ENCODE measurements at places on chromosomes 5 and 9.

GRCh38 chr9:106883030-106883429 is 20.1 kb downstream of the ZNF462 start:
- no peak for DNase-seq

DNA sequence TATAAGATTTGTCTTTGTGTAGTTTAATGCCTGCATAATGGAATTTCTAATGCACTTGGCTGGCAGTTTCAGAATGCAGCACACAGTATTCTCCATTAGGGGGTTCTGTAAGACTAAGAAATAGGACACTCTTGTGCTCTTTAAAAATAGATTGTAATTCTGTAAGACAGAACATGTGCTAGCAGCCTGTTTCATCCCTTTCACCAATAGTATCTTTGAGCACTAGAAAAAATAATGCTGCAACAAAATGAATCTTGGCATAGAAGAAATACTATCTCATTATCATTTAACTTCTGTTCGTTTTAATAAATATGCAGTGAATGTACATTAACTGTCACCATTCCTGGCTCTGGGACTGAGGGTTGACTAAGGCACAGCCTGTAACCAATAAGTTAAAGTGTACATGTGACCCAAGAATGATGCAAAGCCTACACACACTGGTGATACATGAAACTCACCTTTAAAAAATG is 23.8 kb upstream of the ZNF622 start:
- peak; percentile 62 for DNase-seq

GRCh38 chr9:38088006-38088925 is 19.2 kb upstream of the SHB start:
- peak; percentile 77 for DNase-seq

- DNase-seq: no peak
These were observed 86.5 kb upstream of the ATP10B start for GRCh38 chr5:160938532-160938931.

- no peak for DNase-seq
These were observed 608.6 kb downstream of the SLCO4C1 start for GRCh38 chr5:101687349-101687985.

- DNase-seq: peak; percentile 43
These were observed 54.3 kb downstream of the GRAMD2B start for GRCh38 chr5:126477294-126478117.

DNA sequence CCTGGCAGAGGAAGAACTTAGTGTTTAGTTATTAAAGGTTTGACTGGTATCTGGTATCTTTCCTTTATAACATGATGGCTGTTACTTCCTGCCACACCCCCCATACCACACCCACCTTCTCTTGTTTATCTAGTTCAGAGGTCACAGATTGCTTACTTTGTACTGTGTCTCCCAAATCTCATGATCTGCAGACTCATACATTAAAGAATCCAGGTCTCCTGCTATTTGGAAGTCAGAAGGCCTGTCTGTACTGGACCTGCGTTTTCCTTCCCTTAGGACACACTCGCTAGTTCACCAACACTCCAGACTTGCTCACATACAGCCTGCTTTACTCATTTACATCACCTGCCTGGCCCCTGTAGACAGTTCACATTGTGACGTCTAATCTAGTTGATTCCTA is 39.3 kb downstream of the NUDT12 start:
- no peak for DNase-seq

- no peak for DNase-seq
These were observed 56.1 kb downstream of the PTCH1 start for GRCh38 chr9:95460518-95461164.

- peak; percentile 32 for DNase-seq
These were observed 21.7 kb downstream of the XRCC4 start for GRCh38 chr5:83099001-83099400.

GRCh38 chr9:2934241-2934650 is 90.4 kb upstream of the PUM3 start:
- DNase-seq: no peak

- no peak for DNase-seq
These were observed 9.3 kb downstream of the SLC25A48 start for GRCh38 chr5:135843571-135844337.

DNA sequence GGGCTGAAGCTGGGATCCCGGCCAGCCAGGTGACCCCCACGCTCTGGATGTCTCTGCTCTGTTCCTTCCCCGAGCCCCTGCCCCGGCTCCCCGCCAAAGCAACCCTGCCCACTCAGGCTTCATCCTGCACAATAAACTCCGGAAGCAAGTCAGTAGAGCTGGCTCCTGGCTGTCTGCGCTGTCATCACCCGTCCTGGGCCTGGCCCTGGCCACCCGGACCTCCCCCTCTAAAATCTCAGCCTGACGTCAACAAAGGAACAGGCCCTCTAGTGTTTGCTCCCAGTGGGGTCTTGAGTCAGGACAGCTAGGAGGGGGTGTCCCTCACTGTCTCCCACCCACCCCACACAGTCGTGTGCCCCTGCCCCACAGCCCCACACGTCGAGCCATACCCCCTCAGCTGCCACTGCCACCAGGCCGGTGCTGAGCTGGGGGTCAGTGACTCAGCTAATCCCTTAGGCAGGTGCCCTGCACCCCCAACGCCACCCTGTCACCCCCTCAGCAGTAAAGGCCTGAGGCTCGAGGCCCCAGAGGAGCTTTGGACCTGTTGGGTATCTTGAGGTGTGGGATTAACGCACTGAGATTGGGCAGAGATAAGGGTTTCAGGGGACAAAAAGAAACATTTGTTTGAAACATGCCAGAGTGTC is 1.1 kb upstream of the LCNL1 start:
- DNase-seq: peak; percentile 32

DNA sequence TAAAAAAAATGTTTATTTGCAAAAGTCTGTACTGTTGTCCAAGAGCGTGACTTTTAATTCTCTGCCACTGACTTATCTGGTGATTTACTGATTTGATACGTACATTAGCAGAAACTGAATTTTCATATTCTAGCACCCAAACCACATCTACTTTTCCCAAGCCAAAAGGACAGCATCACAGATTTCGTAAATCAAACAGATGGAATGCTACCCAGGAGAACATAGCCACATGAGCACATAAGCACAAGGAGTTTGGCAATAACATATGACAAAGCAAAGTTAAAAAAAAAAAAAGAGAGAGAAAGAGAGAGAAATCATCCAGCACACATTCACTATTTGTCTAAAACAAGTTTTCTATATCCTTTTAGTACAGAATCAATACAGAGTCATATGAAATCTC is 83.7 kb downstream of the HINT1 start:
- DNase-seq: no peak

DNA sequence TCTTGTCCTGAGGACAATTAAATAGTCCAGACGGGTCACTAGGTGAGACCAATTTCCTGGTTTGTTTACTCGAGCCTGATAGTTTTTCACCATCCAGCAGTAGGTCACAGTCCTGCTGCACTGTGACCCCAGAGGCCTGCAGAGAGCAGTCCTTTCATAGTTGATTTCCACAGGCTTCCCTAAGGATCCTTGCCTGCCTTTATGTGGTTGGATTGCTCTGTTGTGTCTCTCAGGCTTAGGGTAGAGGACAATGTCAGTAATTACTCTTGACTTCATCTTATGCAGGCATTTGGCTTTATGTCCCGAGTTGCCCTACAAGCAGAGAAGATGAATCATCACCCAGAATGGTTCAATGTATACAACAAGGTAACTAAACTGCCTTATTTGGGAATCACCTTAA is 9.0 kb upstream of the CATSPER3 start:
- DNase-seq: no peak

- DNase-seq: no peak
These were observed 112.6 kb upstream of the MTAP start for GRCh38 chr9:21689854-21690253.

- peak; percentile 79 for DNase-seq
These were observed 231.6 kb downstream of the SLF1 start for GRCh38 chr5:94849821-94850736.

GRCh38 chr5:1111241-1111726 is 579 bp downstream of the SLC12A7 start:
- peak; percentile 21 for DNase-seq

DNA sequence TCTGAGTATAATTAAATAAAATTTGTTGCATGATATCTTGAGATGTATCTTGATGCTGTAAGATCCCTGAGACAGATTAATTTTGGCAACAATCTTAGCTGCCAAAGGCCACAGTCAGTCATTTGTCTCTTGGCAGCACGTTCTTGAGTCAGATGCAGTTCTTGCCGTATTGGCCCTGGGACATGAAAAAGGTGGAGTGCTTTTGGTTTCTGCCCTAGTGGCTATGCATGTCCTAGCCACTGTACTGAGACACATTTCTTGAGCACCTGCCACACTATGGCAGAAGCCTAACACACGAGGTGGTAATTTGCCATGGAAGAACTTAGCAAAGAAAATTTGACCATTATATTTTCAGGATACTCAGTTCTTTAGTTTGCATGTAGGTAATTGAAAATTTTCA is 45.0 kb upstream of the PHF2 start:
- no peak for DNase-seq

- no peak for DNase-seq
These were observed 33.5 kb downstream of the TMEM245 start for GRCh38 chr9:109086221-109086620.

- DNase-seq: peak; percentile 75
These were observed at the start of gene LPAR1 for GRCh38 chr9:111038331-111039230. Gene LPAR1, minus strand, starts transcription at chr9:111038470. Its CDS starts 66,353 bp downstream, at chr9:110972117.

GRCh38 chr9:93677048-93677571 is 100.7 kb downstream of the PHF2 start:
- no peak for DNase-seq

DNA sequence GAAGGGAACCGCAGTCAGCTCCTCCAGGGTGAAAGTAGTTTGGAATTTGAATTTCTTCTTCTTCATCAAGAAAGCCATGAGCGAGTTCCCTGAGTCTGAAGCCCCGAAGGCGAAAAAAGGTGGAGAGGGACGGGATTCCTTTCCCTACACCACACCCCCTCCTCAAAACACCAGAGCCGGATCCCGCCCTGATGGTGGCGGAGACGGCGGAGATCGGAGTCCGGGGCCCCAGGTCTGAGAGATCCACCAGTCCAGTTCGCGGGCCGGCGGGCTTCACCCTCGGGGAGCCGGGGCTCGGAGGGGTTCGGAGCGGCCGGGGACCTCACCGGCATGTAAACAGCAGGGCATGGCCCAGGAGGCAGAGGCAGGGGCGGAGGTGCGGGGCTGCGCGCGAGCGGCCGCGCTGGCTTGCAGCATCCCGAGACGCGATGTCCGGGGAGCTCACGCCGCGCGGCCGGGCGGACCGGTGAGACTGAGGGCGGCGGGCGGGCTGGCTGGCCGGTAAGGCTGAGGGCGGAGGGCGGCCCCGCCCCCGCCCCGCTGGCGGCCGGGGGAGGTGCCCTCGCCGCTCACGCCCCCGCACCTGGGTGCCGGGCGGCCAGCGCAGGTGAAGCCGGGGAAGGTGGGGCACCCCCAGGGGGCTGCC is 606 bp downstream of the EEIG1 start:
- DNase-seq: no peak

GRCh38 chr5:39005566-39006232 is 68.5 kb downstream of the RICTOR start:
- no peak for DNase-seq

GRCh38 chr9:3576328-3576727 is 50.5 kb upstream of the RFX3 start:
- peak; percentile 38 for DNase-seq

- DNase-seq: no peak
These were observed 81.6 kb downstream of the TMEM174 start for GRCh38 chr5:73254642-73255041.

- DNase-seq: peak; percentile 67
These were observed 516.6 kb downstream of the RAB3C start for GRCh38 chr5:59099270-59099994.

- no peak for DNase-seq
These were observed 2.8 kb upstream of the WWC1 start for GRCh38 chr5:168288349-168289245.

- DNase-seq: no peak
These were observed 988 bp downstream of the SHISAL2B start for GRCh38 chr5:64691291-64691690.

DNA sequence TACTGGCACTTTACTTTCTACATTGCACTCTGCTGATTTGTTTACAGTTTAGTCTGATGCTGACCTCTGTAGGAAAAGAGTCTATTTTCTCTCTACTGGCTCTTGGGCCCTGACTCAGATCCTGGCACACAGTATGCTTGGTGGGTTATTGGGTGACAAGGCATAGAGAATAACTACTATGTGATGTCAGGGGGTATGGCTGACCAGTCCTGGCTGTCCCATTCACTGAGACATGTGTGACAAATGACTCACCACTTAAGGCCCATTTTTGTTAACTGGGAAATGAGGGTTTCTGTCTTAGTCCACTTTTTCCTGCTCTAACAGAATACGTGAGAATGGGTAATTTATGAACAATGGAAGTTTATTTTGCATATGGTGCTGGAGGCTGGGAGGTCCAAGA is 66.4 kb downstream of the DAPK1 start:
- DNase-seq: no peak

DNA sequence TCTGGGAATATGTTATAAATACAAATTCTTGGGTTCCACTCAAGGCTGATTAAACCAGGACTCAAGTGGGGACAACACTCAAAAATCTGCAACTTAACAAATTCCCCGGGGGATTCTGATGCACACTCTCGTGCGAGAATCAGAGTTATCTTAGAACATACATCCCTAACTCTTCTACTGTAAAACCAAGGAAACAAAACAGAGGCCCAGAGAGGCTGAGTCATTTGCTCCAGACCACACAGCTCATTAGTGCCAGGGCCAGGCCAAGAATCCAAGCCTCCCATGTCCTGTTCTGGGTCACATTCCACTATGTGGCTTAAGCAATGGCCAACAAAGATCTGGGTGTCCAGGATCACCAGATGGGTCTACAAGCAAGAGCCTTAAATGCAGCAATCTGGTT is 166.0 kb downstream of the ADAMTS12 start:
- no peak for DNase-seq

- no peak for DNase-seq
These were observed 3.4 kb upstream of the ZDHHC11 start for GRCh38 chr5:854217-854616.

- no peak for DNase-seq
These were observed 175.9 kb downstream of the ZDHHC21 start for GRCh38 chr9:14517154-14517906.

GRCh38 chr9:135813671-135814290 is 93.6 kb downstream of the CAMSAP1 start:
- DNase-seq: no peak

- DNase-seq: no peak
These were observed 66.1 kb upstream of the SMC5 start for GRCh38 chr9:70192707-70193106.

DNA sequence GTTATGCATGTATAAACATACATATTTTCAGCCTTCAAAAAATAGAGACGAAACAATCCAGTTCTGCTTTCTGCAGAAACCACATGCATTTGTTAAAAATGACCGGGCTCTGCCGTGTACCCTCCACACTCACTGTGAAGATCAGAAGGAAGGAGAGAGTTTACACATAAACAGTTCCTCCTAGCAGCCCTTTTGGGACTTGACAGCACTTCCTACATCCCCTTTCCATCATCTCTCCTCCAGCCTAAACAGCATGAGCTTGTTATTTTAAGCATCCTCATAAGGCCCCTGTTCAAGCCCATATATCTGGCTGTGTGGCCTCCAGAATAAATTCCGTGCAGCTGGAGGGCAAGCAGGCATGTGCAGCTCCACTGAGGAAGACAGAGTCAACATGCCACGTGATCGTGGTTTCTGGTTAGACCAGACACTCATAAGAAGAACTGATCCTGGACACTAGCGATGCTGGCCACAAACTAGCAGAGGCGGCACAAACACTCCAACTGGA is 42.2 kb downstream of the NIPAL4 start:
- DNase-seq: no peak
